ENCODE measurements at places on chromosomes 16 and 17.

GRCh38 chr17:34318474-34318873 lies 761 bp upstream of the CCL8 start:
- peak; percentile 0 for DNase-seq

DNA sequence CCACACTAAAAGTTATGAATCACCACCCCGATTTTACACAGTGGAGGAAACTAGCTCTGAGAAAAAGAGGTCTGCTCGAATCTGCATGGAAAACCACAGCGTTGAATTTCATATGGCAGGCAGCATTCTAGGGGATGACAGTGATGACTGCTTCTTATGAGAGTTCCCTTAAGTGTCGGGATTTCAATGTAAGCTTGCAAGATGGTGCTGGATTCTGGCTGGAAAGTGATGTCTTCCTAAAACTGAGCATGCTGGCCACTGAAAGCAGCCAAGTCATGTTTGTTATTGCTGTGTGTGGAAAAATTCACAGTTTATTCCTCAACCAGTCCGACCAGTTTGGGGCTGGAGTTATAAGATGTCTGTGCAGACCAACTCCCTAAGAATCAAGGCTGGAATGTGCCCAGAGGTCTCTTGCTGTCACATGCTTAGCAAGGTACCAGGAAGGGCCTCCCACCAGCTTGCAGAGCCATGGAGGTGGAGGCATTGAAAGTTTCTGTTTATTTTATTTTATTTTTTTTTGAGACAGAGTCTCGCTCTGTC lies 37.2 kb upstream of the GAN start:
- DNase-seq: no peak

- DNase-seq: peak; percentile 69
Measured at GRCh38 chr16:68264128-68265077, at the start of gene SLC7A6. Gene SLC7A6 (plus strand): TSS chr16:68264526. CDS start chr16:68274727, 10,201 bp downstream.

DNA sequence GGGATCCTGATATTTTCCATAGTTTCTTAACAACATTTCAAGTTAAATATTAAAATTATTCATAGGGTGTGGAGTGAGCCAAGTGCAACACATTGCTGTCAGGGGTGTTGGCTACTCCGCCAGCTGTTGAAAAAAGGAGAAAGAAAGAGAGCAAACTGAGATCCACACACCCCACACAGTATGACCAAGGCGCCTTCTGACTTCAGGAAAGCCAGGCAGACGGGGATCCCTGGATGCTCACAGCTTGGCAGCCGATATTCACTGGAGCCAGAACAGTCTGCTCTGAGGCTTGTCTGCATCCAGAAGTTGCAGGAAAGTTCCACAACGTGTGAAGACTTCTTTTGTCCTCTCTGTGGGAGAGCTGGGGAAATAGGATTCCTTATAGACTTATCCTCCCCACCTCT lies 9.3 kb downstream of the CHD9NB start:
- DNase-seq: no peak

DNA sequence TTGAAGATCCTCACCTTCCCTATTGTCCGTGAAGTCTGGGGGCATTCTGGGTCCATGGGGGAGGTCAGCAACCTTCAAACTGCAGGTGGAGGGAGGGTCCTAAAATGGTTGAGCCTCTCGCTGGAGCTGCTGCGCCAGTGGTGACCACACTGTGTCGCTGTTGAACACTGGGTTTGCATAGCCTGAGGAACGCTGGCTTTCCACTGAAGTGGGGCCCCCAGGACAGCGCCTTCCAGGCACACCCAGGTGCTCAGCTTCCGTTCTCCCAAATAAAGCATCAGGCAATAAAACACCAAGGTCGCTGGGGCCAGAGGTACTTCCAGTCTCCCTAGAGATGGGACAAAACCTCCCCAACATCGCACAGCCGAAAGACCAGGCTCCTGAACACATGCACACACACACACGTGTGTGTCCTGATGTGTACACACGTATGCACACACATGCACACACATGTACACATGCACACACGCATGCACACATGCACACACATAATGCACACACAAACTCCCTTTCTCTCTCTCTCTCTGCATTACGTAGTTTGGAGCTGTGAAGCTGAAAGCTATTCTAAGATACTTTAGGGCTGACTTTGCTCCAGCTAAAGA lies 120.6 kb downstream of the IRF8 start:
- no peak for DNase-seq

DNA sequence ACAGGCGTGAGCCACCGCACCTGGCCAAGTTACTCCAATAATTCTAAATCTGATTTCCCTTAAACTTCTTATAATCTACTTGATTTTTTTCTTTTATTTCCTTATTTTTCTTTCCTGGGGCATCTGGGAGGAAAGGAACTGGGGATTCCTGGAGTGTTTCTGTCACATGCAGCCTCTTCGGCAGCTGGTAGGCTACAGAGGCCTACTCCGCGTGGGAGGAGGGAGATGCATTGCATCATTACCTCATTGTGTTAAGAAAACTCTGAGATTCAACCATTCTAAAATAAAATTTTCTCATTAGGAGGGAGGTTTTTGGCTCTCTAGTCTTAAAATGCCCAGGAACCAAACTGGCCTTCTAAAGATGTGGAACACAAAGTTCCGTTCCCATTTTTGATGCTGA lies 64.0 kb downstream of the SOX9 start:
- DNase-seq: no peak

DNA sequence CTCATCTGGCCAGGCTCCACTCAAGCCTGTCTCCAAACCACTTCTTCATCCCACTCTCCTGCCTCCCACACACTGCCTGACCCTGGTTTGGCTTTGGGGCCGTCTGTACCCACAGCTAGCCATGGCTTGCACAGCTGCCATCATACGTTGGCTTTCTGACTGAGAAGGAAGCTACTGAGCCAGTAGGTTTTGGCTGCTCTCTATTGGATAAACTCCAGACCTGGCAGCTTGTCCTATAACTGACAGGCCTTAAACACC lies 3.9 kb downstream of the MIF4GD start:
- no peak for DNase-seq

- peak; percentile 95 for DNase-seq
Measured at GRCh38 chr17:75105126-75106080, 4.4 kb upstream of the ARMC7 start.

DNA sequence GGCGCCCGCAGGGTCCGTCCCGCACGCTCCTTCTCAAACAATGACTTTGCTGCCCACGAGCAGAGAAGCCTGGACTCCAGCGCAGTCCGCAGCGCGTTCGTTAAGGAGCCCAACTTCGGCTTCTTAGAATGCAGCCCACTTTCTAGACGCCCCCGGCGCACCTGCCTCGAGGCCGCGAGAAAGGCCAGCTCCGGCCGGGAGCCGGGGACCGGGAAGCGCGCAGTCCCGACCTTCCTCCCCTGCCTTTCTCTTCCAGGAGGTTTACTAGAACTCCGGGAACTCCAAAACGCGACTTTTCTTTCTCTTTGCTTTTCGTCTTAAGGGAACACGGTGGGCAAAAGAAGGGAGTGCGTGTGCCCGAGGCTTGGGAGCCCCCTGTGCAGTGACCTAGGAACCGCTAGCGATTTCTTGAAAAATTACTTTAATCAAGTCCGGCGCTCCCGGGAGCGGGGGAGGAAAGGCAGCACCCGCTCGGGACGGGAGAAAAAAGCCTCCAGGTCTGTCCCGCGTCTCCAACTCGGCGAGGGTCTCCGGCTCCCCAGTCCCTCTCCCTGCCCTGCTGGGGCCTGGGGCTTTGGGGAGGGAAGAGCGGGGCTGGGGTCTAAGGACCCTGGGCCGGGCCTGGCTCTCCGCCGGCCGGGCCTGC lies 2.6 kb downstream of the HNF1B start:
- DNase-seq: peak; percentile 46

GRCh38 chr16:69017036-69017783 lies 88.2 kb upstream of the HAS3 start:
- DNase-seq: no peak

GRCh38 chr16:20707461-20707860 lies 10.0 kb upstream of the ACSM1 start:
- no peak for DNase-seq

DNA sequence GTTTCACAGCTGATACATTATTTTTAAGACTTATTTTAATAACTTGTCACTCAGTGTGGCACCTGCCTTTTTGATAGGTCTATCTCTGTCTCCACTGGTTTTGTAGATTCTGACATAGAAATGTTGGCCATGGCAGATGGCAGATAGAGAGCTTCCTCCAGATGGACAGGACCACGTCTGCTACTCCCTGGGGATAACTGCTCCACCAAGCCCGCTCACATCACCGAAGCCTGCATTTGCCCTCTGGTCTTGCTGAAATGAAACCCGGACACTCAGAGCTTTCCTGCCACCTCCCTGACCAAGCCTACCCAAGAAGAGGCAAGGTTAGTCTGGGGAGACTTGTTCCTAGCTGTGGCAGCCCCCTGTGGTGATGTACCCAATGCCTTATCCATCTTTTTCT lies 16.4 kb upstream of the HAP1 start:
- peak; percentile 91 for DNase-seq

DNA sequence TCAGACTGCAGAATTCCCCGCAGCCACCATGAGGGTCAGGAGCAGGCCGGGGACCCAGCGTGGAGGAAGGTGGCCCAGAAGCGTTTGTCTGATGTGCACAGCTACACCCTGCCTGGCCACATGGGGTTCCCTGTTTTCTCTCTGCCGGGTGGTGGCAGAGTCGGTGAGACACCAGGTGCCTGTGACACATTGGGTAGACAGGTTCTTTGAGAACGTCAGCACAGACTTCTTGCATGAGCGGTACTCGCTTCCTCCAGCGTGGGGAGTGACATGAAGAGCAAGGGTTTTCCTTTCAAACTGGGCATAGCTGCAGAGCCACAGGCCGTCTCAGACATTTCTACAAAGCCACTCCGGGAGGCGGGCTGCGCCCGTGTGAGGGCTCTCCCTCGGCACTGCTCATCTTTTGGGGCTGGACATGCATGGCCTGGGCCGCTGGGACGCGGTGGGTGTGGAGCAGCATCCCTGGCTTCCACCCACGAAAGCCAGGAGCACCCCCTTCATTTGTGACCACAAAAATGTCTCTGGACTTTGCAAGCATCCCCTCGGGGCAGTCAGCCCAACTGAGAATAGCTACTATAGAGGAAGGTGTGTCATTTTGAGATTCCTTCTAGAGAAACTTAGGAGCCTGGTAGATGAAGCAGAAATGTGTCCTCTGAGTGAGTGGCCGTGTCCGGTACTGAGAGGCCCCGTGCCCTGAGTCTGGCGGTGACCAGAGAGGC lies 26.0 kb downstream of the NME3 start:
- DNase-seq: no peak

- DNase-seq: no peak
Measured at GRCh38 chr16:86740906-86741799, 162.8 kb downstream of the FOXL1 start.

DNA sequence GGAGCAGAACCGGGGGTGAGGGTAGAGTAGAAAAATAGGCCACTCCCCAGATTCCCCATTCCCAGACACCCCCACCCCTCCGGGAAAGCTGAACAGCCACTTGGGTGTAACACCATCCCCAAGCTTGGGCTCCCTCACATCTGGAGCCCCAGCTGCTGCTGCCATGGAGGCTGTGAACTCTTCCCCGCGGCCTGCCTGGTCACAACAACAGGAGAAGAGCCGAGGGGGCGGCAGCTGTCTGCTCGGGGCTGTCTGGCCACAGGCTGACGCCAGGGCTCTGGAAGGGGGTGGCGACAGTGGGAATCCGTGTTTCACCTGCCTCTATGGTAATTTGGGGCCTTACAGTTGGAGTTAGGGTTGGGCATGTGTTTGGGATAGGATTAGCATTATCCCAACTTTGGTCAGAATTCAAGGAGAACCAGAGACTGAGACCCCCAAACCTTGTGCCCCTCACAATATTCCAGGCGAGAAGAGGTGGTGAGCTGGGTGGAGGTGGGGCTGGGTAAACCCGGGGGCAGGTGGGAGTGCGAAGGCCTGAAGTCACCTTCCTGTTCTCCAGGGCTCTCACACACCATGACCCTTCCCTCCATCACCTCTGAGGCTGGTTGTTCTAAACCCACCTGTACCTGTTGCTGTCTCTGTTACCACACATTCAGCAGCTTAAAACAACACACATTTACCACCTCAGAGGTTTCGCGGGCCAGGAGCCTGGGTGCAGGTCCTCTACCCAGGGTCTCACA lies 29.7 kb upstream of the NXPH3 start:
- no peak for DNase-seq

- DNase-seq: no peak
Measured at GRCh38 chr17:78000341-78000740, 41.8 kb downstream of the TNRC6C start.

DNA sequence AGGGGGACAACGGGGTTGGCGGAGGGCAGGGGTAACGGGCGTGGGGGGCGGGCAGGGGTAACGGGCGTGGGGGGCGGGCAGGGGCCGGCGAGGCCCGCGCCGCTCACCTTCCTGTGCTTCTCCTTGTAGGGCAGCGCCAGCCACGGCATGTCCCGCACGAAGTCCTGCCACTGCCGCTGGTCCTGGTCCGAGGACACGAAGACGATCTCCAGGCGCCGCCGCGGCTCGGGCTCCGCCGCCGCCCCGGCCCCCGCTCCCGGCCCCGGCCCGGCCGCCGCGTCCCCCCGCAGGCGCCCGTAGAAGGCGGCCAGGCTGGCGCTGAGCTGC lies 401 bp downstream of the NXN start:
- DNase-seq: no peak

GRCh38 chr17:46178550-46179214 lies 14.5 kb downstream of the KANSL1 start:
- no peak for DNase-seq

- no peak for DNase-seq
Measured at GRCh38 chr17:81838753-81839255, 4.0 kb upstream of the PPP1R27 start.

GRCh38 chr17:45992175-45992574 lies 6.9 kb upstream of the STH start:
- no peak for DNase-seq

DNA sequence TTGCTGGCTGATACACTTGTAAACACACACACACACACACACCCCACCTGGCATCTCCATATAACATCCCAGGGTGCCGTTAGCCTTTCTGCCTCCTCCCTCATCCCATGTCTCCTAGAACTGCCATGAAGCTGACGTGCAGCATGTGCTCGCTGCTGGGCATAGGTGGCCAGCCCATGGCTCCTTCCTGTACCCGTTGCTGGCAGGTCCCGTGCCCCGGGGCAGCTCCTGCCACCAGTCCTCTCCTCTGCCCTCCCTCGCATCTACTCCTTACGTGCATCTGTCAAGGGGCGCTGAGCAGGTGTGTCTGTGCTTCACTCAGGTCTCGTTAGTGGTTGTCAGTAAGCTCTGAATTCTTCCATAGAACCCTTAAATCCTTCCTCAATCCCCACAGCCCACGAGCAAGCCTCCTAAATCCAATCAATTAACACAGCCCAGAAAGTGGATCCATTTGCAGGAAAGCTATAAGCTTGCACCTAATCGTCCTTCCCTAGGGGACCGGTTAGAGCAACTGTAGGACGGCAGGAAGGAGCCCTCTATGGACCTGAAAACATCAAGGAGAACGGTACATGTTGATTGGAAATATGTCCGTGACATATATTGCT lies 218.1 kb upstream of the FOXF1 start:
- DNase-seq: no peak
